NCI-H187 treated with DMSO at 0.1 percent for 48 hours (cell line): ENCODE measurements at places on chromosomes 7 and 10.

- DNase-seq: no peak
These were observed 44.3 kb upstream of the ARL4A start for GRCh38 chr7:12643001-12643643.

GRCh38 chr7:158072991-158073730 is 514.5 kb downstream of the PTPRN2 start:
- DNase-seq: no peak

DNA sequence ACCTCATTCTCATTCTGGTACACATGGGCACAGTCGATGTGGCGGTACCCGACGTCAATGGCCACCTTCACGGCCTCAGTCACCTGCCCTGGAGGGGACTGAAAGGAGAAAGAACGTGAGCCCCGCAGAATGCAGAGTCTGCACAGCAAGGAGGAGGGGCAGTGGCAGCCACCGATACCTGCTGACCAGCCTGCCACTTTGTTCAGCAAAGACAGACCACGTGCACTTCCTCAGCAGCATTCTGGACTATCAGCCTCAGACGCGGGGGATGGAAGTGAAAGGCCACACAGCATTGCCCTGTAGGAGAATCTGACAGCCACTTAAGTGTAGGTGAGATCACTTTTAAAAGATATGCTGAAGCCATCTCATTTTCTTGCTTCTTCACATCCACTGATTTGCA is 7.2 kb downstream of the AKR1B1 start:
- DNase-seq: no peak

- no peak for DNase-seq
These were observed 179.3 kb downstream of the ABCA13 start for GRCh38 chr7:48350515-48350914.

GRCh38 chr7:113087071-113087998 is 708 bp upstream of the GPR85 start:
- no peak for DNase-seq

DNA sequence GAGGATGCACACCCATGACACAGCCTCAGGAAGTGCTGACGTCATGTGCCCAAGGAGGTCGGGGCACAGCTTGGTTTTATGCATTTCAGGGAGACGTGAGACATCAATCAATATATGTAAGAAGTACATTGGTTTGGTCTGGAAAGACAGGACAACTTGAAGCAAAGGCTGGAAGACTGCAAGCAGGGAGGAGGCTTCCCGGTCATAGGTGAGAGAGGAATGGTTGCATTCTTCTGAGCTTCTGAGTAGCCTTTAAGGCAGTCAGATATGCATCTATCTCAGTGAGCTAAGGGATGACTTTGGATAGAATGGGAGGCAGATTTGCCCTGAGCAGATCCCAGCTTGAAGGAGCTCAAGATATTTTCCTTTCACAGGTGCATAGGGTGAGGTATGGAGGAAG is 349.5 kb downstream of the TYW1 start:
- no peak for DNase-seq

DNA sequence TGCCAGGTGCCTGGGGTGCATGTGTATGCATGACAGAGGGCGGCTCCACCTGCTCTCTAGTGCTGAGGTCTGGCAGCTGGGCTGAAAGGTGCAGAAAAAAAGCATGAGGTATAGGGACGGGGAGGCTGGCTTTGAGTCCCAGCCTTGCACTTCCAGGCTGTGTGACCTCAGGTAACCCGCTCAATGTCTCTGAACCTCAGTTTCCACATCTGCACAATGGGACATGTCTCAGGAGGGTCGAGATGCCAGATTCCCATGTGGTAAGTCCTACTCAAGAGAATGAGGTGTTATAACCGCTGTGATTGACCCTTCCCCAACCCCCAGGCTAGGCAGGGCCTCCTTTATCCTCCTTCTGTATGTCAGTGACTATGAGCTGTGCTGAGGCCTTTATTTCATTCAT is 48.8 kb downstream of the ARHGAP22 start:
- no peak for DNase-seq
